ENCODE measurements at places on chromosomes 2 and 18.

DNA sequence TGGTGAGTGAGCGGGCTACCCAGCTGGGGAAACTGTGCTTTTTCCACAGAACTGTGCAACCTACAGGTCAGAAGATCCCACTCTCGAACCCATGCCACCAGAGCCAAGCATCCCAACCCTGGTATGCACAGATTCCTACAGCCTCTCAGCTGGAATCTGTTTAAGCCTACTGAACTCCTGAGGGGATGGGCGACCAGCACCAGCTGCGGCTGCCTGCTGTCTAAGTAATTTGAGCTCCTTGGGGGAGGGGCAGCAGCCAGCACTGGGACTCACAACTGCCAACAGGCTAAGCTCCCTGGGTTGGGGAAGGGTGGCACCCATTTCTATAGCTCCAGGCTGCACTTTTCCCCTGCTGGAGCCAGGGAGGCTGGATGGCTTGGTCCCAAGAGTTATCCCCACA is 11.8 kb downstream of the CYP27C1 start:
- DNase-seq: no peak

GRCh38 chr2:44360749-44361329 is 455 bp downstream of the PREPL start:
- no peak for DNase-seq

DNA sequence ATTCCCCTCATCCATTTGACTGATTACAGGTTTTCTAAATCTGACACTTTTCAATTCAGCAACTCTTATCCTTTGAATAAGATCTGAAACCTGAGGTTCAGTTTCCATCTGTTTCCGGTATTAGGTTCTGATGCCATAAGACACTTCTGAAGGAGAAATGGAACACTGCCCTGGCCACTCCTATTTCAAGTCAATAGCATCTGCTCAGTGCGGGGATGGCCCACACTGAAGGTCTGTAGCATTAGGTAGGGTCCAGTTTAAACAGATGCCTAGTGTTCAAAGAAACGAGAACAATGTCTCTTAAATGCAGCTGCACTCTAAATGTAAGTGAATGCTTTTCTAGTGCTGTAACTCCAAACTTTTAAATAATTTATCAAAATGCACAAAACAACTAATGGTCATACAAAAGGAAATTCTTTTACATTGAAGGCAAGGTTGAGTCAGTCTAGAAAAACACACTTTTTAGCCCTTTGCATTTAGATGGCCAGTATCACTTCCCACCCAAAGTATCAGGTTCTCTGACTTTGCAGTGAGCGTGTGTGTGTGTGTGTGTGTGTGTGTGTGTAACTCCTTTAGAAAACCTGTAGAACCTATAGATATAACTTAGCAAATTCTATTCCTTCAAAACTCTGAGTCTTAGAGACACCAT is 78.2 kb downstream of the STK39 start:
- DNase-seq: no peak

GRCh38 chr2:183267148-183267827 is 143.0 kb downstream of the NUP35 start:
- no peak for DNase-seq

DNA sequence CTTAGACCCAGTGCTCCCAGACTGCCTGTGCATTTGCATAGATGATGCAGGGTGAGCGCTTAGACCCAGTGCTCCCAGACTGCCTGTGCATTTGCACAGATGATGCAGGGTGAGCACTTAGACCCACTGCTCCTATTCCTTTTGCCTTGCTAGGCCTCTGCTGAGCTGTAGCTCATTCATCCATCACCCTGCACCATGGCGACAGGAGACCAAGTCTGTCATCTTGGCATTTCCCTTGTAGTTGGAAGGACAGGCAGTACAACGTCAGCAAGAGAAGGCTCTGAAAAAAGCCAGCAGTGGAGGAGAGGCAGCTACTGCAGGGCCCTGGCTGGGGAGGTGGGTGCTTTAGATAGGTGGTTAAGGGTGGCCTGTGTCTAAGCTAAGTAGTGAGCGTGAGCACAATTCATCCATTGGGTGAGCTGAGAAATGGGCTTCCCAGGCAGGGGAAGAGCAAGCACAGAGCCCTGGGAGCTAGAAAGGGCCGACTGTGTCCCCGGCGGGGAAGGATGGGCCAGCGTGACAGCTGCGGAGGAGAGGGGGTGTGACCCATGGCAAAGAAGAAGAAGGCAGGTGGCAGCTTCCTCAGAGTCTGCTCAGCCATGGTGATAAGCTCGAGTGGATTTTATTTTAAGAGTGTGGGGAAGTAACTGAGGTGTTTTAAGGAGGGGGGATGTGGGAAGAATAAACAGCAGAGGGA is 108.8 kb downstream of the LPIN1 start:
- no peak for DNase-seq

DNA sequence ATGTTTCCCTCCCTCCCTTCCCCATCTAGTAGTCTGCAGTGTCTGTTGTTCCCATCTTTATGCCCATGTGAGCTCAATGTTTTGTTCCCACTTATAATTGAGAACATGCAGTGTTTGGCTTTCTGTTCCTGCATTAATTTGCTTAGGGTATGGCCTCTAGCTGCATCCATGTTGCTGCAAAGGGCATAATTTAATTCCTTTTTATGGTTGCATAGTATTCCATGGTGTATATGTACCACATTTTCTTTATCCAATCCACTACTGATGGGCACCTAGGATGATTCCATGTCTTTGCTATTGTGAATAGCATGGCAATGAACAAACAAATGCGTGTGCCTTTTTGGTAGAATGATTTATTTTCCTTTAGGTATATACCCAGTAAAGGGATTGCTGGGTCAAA is 60.6 kb upstream of the CYP26B1 start:
- DNase-seq: no peak
